ENCODE measurements at places on chromosomes 3 and 15.

GRCh38 chr3:189099505-189100290 lies 72.1 kb upstream of the TPRG1 start:
- DNase-seq, result no peak

DNA sequence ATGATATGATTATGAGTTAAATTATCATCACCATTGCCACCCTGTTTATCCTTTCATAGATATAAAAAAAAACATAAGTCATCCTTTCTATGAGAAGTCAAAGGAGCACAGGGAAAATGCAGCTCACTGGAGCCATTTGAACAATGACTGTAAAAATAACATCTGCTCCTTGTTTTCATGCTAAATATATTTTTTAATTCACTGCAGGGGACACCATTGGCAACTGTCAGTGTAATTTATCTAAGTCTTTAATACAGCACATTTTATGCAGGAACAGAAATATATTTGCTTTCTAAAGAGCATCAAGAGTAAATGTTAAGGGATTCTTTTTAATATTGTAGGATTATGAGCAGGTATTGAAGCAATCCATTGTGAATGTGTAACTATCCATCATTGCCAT lies 371.3 kb downstream of the ZBBX start:
- no peak for DNase-seq

DNA sequence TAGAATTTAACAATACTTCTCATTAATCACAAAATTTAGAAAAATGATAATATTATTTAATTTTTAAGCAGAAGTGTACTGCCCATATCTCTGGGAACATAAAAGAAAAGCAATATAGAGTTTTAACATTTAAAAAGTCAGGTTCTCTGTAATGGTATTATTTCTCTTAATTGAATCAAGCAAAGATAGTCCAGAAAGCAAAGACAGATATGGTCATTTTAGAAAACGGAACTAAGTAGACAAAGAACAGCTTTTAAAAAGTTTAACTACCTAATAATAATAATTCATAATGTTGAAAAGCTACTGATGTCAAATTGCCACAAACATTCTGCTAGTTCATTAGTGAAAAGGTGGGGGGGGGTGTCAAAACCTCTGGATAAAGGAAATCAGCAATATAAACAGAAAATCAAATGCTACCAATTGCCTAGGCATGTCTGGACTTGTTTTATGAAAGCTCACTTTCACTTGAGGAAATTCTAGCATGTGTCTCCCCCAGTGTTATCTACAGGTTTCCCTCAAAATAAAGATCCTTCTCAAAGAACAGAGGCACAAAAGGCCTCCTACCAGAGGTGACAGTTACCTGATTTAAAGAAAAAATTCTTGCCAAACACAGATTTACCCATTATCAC lies 1.7 kb downstream of the ZMAT3 start:
- DNase-seq, result no peak

DNA sequence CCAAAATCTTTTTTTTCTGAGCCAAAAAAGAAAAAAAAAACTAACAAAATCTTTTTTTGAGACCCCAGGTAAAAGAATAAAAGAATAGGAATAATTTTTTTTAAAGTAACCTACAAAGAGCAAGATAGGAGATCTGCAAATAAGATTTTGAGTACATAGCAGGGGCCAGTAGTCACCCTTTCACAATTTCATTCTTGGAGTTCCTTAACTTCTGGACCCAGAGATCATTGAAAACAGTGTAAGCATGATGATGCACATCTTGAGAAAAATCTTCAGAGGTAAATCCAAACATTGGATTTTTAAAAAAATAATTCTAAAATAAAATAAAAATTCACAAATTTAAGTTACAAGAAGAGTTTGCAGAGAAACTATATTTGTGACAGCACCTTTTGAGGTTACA lies 18.8 kb downstream of the TFRC start:
- no peak for DNase-seq

- DNase-seq, result peak; percentile 22
Observed at GRCh38 chr3:137163241-137163871, 205.6 kb downstream of the IL20RB start.

- no peak for DNase-seq
Observed at GRCh38 chr15:78976691-78977090, 31.8 kb upstream of the CTSH start.

- no peak for DNase-seq
Observed at GRCh38 chr15:86854176-86854575, 774.5 kb downstream of the AGBL1 start.

DNA sequence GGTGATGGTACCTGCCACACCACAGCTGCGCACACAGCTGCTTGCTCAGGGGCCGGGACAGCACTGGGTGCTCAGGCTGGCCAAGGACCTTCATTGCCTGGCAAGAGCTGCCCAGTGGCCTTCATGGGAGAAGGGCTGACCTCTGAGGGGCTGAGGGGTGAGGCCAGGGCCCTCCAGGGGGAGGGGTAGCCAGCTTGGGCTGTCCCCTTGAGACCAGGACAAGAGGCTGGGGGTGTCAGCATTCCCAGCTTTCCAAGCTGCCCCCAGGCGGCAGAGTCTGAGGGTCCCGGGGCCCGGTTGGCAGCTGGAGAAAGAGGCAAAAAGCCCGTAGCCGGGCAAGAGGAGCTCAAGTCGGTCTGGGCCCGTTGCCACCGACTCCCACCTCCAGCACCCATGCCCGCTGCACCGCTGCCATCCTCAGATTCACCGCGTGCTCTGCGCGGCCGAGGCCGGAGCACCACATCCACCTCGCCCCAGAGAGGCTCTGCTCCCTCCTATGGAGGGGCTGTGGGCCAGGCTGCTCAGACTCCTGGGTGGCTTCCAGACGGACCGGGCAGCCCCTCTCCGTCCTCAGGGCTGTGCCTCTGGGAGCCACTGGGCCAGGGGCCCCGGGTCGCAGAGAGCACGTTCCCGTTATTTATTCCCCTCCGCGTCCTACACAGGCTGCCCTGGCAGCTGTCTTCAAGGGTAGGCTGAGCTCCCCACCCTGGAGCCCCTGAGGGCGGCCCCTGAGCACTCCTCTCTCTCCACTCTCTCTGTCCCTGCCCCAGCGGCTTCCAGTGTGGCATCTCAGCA lies 51.5 kb downstream of the PLXNA1 start:
- DNase-seq, result peak; percentile 16

DNA sequence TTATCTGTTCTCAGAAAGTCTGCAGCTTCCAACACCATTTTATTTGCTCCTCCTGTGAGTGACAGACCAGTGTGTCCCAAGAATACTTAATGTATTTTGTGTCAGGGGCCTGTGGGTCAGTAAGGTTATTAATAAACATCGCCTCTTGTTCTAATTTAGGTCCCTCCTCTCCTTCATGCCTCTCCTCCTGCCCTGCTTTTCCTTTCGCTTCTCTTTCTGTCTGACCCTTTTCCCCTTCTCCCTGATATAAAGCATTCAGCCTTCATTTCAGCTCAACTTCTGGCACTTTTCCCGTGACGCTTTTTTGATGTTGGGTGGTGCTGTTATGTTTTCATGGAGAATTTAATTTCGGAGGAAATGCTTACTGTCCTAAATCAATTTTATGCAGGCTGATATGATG lies 29.7 kb upstream of the NR2F2 start:
- no peak for DNase-seq
